CD4-positive, alpha-beta T cell (primary cell): ENCODE measurements at places on chromosomes 3 and 15. TPM values are rescaled to one million over a fixed set of nuclear protein-coding genes. Genes with fewer than 3 reads are reported as not detected.

- no peak overlapping the region for H3K27ac ChIP-seq
- no peaks in the 10 kb centered on the region for H3K36me3 ChIP-seq
- H3K4me1 ChIP-seq, result no peaks in the 10 kb centered on the region
Observed at GRCh38 chr3:21390856-21391255, 360.2 kb downstream of the ZNF385D start.

DNAH1 gene
- total RNA-seq, result 50.7 TPM

GRCh38 chr3:59575113-59576001 is 525.5 kb upstream of the CFAP20DC start:
- H3K4me1 ChIP-seq, result peaks cover 5% of the 10 kb centered on the region
- no peaks in the 10 kb centered on the region for H3K27me3 ChIP-seq
- no peak overlapping the region for H3K4me3 ChIP-seq
- DNase-seq, result peak; percentile 86
- no peaks in the 10 kb centered on the region for H3K36me3 ChIP-seq
- no peak overlapping the region for H3K27ac ChIP-seq

- no peaks in the 10 kb centered on the region for H3K27me3 ChIP-seq
- DNase-seq, result no peak
- no peak overlapping the region for H3K27ac ChIP-seq
- peaks cover 48% of the 10 kb centered on the region for H3K36me3 ChIP-seq
Observed at GRCh38 chr15:75356517-75356916, 9.7 kb downstream of the NEIL1 start.

DNA sequence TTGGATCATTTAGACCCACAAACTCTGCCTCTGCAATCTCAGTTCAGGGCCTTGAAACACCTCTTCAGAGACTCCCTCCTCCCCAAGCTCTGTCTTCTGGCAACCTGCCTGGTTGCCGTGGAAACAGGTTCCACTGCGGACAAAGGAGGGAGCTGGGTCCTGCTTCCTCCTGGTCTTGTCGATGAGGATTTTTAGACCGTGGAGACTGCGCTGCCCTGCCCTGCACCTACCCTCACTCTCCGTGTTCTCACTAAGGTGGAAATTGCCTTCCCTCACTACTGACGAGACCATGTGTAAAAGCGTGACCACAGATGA is at the start of gene RTP1:
Gene RTP1 (plus strand): TSS at position 152 of the 315 bp plus-strand sequence. CDS start 30 bp downstream, at position 182.
- no peaks in the 10 kb centered on the region for H3K27me3 ChIP-seq
- no peak within 1 kb of the TSS for H3K27ac ChIP-seq
- H3K4me3 ChIP-seq, result no peak within 1 kb of the TSS
- no peaks in the 10 kb centered on the region for H3K36me3 ChIP-seq
- DNase-seq, result no peak

DNA sequence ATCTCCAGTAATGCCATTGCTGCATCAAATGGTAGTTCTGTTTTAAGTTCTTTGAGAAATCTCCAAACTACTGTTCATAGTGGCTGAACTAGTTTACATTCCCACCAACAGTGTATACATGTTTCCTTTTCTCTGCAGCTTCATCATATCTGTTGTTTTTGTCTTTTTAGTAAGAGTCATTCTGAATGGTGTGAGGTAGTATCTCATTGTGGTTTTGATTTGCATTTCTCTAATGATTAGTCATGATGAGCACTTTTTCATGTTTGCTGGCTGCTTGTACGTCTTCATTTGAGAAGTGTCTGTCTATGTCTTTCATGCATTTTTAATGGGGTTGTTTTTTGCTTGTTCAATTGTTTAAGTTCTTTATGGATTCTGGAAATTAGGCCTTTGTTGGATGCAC is 10.2 kb upstream of the GCSAM start:
- no peaks in the 10 kb centered on the region for H3K36me3 ChIP-seq
- H3K4me3 ChIP-seq, result peak overlapping the region; percentile 23
- no peaks in the 10 kb centered on the region for H3K4me1 ChIP-seq
- no peak for DNase-seq
- H3K27me3 ChIP-seq, result no peaks in the 10 kb centered on the region

DNA sequence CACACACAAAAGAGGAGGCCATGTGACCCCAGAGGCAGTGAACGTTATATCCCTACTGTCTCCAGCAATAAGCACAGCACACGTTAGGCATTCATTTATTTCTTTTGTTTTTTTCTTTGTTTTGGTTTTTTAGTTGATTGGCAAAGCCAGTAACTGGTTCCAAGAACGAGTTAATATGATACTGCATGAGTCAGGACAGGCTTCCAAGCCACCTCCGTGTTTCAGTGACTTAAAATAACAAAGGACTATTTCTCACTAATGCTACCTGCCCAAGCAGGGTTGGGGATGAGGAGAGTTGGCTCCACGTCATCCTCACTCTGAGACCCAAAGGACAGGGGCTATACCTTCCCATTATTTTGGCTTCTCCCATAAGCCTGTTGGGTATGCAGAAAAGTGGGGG is 130.5 kb downstream of the ST8SIA2 start:
- H3K27ac ChIP-seq, result no peak overlapping the region
- no peaks in the 10 kb centered on the region for H3K36me3 ChIP-seq
- H3K4me1 ChIP-seq, result peaks cover 7% of the 10 kb centered on the region
- no peak for DNase-seq
- H3K27me3 ChIP-seq, result no peaks in the 10 kb centered on the region

- DNase-seq, result no peak
- no peaks in the 10 kb centered on the region for H3K36me3 ChIP-seq
- no peak overlapping the region for H3K4me3 ChIP-seq
- H3K27me3 ChIP-seq, result no peaks in the 10 kb centered on the region
- H3K27ac ChIP-seq, result no peak overlapping the region
- no peaks in the 10 kb centered on the region for H3K4me1 ChIP-seq
Observed at GRCh38 chr3:60935709-60936108, 315.5 kb downstream of the FHIT start.

GRCh38 chr15:91488452-91488851 is 365.1 kb upstream of the SLCO3A1 start:
- H3K4me1 ChIP-seq, result peaks cover 17% of the 10 kb centered on the region
- no peak overlapping the region for H3K27ac ChIP-seq
- no peak for DNase-seq
- H3K36me3 ChIP-seq, result no peaks in the 10 kb centered on the region
- no peak overlapping the region for H3K4me3 ChIP-seq

PYGO1 gene
- total RNA-seq, result not detected

DNA sequence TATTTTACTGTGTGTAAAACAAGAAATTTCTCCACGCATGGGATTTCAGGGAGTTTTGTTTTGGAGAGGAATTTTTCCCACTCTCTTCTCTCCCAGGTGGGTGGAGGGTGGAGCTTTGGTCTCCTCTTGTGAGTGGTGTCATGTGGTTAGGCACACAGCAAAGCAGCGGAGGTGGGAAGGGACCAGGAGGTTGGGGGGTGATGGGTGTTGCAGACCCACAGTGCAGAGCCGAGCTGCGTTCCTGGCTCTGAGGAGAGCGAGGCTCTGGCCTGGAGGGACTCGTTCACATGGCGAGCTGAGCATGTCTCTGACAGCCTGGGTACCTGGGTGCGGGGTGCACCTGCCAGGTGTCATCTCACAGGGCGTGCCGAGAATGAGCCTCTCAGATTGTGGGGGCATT is 87.8 kb downstream of the RYR3 start:
- H3K4me1 ChIP-seq, result no peaks in the 10 kb centered on the region
- H3K27me3 ChIP-seq, result no peaks in the 10 kb centered on the region
- H3K36me3 ChIP-seq, result no peaks in the 10 kb centered on the region
- no peak overlapping the region for H3K27ac ChIP-seq

DNA sequence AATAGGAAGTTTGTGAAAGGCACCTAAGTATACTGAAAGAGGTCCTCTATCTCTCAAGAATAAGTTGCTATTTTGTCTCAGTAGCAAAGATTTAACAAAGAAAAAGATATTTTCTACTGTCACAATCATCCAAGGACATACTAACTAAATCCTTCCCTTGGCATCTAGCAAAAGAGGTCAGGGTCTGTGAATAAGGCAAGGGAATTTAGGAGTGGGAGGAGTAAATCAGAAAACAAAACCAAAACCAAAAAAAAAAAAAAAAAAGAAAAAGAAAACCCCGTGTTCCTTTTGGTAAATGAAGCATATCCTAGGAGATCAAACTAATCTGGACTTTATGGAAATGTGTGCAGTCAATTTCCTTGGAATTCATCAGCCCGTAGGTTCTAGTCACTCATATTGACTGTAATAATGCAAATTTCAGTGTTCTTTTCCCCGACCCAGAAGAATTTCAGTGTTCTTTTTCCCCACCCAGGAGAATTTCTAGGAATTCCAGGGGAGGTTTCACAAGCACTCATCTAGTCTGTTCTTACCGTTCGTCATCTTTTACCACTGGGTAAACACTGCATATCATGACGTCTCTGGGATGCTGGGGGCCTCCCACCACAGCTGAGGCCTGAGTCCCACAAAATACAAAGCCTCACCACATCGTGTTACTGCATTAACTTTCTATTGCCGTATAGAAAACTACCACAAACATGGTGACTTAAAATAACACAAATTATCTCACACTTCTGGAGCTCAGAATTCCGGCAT is 113.8 kb upstream of the CCDC54 start:
- no peak overlapping the region for H3K27ac ChIP-seq
- H3K4me1 ChIP-seq, result no peaks in the 10 kb centered on the region
- no peak overlapping the region for H3K4me3 ChIP-seq

DNA sequence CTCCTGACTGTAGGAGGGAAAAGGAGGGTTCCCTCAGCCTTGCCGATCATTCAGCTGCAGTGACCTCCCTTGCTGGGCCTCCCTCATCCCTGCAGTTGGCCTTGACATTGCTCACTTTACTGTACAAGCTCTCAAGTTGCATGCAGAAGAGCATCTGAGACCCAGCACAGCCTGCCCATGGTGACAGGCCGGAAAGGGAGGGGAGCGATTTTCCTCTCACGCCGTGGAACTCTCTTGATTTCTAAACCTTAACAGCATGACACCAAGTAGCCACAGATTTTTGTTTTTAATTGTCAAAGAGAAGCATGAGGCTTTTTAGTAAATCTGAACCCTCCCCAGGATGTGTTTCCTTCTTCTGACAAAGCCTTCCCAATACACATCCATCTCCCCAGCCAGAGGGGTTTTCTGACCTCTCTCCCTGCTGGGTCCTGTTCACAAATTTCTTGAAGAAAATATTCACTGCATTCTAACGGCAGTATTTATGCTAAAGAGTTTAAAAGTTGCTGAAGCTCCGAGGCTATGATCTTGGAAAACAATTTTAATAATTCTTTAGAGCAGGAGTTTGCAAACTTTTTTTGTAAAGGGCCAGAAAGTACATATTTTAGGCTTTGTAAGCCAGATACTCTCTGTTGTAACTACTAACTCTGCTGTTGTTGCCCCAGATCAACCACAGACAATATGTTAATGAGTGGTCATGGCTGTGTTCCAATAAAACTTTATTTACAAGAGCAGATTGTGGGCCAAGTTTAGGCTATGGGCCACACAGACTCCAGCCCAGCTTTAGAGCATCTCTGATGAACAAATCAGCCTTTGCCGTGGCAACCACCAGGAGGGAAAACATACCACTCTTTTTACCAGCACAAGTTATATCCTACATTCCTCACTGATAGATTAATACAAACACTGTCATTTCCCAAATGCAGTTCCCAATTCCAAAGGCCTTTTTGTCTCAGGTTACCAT is 34.8 kb downstream of the LMCD1 start:
- H3K27ac ChIP-seq, result no peak overlapping the region
- H3K27me3 ChIP-seq, result no peaks in the 10 kb centered on the region
- DNase-seq, result no peak
- H3K4me1 ChIP-seq, result no peaks in the 10 kb centered on the region
- no peaks in the 10 kb centered on the region for H3K36me3 ChIP-seq

PPP2R3A gene
- 0.31 TPM for total RNA-seq

GRCh38 chr15:82952158-82953081 is at the start of gene HOMER2:
Gene HOMER2, minus strand, starts transcription at chr15:82952720. Its CDS starts 185 bp downstream, at chr15:82952535.
- no peaks in the 10 kb centered on the region for H3K36me3 ChIP-seq
- no peak within 1 kb of the TSS for H3K27ac ChIP-seq

CIDEC gene
- total RNA-seq, result not detected

MEX3B gene
- total RNA-seq, result 5.4 TPM

GRCh38 chr3:89332793-89333192 is 225.4 kb downstream of the EPHA3 start:
- no peaks in the 10 kb centered on the region for H3K36me3 ChIP-seq
- no peaks in the 10 kb centered on the region for H3K27me3 ChIP-seq
- no peak overlapping the region for H3K27ac ChIP-seq
- no peak overlapping the region for H3K4me3 ChIP-seq
- no peak for DNase-seq

DNA sequence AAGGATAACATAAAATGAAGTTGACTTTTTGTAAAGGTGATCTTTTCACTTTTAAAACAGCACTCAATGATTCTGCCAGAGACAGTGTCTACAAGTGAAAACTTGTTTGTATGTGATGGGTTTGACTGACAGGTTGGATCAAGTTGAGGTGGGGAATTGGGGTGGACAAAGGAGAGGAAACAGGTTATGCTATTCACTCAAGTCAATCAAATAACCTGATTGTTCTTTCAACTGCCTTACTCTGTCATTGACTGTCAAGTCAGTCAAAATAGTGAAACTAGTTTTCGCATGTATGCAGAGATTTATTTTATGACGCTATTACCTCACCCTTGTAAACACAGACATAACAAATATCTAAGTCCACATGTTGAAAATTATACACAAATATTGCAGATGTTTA is 187.7 kb downstream of the ROBO2 start:
- no peak overlapping the region for H3K4me3 ChIP-seq
- H3K4me1 ChIP-seq, result no peaks in the 10 kb centered on the region
- no peak overlapping the region for H3K27ac ChIP-seq
- no peak for DNase-seq

DNA sequence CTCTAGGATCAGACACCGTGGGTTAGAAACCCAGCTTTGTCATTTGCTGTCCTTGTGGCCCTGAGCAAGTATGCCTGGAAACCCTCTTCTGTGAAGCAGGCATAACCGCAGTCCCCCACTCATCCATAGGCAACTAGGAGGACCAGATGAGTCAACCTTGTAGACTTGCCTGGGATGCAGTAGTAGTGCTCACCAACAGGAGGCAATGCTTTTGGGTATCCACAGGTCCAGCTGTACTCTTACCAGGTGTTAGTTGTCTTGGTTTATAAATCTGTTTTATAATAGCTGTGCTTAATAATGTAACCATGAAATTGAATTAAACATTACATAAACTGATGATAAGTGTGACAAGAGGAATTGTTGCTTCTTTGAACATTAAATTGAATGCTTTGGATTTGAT is 389.3 kb downstream of the IL20RB start:
- no peak for DNase-seq
- H3K36me3 ChIP-seq, result no peaks in the 10 kb centered on the region
- no peaks in the 10 kb centered on the region for H3K27me3 ChIP-seq
- no peak overlapping the region for H3K27ac ChIP-seq

ZPLD1 gene
- total RNA-seq, result not detected

DNA sequence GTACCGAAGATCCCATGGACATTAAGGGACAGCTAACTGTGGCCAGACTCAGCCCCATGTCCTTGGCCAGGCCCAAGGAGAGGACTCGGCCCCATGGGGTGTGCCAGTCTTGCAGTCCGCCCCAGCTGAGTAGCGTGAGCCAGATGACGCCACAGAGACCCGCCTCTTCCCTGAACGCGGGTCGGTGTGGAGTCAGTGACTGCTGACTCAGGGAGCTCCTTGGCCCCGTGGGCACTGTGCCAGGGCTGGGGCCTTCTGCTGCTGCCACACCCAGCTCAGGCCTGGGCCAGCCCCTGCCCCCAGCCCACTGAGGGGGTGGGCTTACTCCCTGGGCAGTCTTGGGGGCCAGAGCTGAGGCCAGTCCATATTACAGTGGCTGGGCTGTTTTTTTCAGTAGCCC is 52.8 kb downstream of the PLXNA1 start:
- no peaks in the 10 kb centered on the region for H3K4me1 ChIP-seq
- H3K27ac ChIP-seq, result no peak overlapping the region
- no peak for DNase-seq
- H3K27me3 ChIP-seq, result no peaks in the 10 kb centered on the region
- no peaks in the 10 kb centered on the region for H3K36me3 ChIP-seq
- H3K4me3 ChIP-seq, result no peak overlapping the region

ALG1L2 gene
- not detected for total RNA-seq

NOX5 gene
- not detected for total RNA-seq

IL12A gene
- total RNA-seq, result 0.93 TPM

GRCh38 chr3:36843065-36844051 is 79.0 kb upstream of the DCLK3 start:
- no peaks in the 10 kb centered on the region for H3K27me3 ChIP-seq
- DNase-seq, result no peak
- H3K4me3 ChIP-seq, result no peak overlapping the region
